ENCODE measurements at places on chromosomes 1 and 21.
A peak's percentile ranks its signal among the peaks of the same experiment; 100 is the strongest.

DNA sequence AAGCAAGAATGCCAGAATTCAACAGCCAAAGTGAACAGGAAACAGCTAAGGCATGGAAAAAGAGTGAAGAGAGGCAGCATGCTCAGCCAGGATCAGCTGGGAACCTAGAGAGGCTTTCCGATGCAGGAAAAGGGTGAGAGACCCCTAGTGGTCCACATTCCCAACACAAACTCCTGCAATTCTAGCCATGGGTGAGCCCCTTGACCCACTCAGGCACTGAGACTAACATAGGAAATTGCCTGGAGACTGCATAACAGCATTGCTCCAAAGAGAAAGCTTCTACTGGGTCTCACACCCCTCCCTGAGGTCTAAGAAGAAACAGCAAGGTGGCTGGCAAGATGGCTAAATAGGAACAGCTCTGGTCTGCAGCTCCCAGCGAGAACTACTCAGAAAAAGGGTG lies 123.2 kb downstream of the LHX8 start:
- DNase-seq, result no peak

DNA sequence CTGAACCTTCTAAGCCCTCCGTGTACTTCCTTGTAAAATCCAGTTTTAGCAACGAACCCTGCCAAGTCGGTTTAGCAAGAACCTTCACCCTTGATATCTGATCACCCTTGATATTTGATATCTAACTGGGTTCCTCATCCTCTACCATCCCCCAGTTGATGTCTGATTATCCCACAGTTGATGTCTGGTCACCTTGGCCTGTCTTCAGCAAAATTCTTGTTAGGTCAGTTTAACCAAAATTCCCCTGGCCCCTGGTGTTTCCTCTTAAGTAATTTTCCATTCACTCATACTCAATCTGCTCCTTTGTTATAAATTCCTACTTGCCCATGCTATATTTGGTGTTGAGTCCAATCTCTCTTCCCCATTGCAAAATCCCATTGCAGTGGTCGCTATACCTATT lies 114.5 kb upstream of the ZNHIT6 start:
- no peak for DNase-seq

GRCh38 chr1:90501281-90501680 lies 215.8 kb downstream of the BARHL2 start:
- DNase-seq, result no peak

DNA sequence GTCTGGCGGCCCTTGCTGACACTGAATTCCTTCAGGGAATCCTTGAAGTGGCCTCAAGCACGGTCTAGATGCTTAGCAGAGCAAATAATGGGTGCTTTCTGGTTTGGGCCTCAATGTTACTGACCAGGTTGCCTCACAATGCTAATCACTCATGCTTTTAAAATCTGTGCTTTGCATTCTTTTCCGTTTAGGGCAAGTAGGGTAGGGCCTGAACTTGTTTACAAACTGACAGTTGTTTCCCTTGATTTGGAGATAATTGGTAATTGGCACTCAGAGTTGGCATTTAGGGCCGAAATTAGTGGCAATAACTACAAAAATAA lies 1.4 kb downstream of the VPS13D start:
- DNase-seq, result peak; percentile 16

All from epithelial cell of proximal tubule (primary cell).